Stimulated activated CD8-positive, alpha-beta memory T cell treated with anti-CD3 and anti-CD28 coated beads, Interleukin-15, amount 100 ng/mL, for 1 hour (primary cell): ENCODE measurements at places on chromosomes 1 and 21.

- DNase-seq: no peak
Observed at GRCh38 chr1:240501115-240501514, 110.8 kb downstream of the GREM2 start.

- no peak for DNase-seq
Observed at GRCh38 chr1:54403808-54404261, 2.4 kb downstream of the SSBP3 start.

- no peak for DNase-seq
Observed at GRCh38 chr1:154306151-154306550, 14.7 kb upstream of the AQP10 start.

- no peak for DNase-seq
Observed at GRCh38 chr1:160134791-160135572, 16.4 kb upstream of the ATP1A4 start.

DNA sequence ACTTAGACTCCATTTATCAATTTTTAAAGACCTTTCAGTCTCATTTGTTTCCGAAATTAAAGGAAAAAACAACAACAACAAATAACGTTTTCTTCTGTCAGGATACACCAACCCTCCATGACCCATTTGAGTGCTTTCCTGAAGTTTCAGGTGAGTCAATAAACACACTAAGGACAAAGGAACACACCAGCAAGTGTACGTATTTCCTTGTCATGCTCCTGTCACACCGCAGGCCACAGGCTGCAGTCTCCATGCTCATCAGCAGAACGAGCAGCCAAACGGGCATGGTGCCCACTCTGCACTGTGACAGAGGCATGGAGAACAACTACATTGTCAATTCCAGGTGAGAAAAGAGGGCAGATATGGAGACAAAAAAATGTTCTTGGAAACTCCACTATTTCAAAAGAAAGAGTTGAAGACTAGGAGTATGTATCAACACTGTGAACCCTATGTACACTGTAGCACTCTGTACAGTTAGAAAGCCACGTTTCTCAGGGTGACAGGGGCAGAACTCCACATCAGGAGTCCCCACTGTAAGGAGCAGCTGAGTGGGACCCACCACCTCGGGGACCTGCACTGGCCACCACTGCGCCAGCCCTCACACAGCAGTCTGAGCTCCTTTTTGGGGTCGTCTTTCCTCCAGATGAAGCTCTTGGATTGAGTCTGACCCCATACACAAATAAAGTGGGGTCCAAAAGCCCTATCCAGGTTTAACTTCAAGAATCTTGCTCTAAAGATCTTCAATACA, 2.6 kb downstream of the PTTG1IP start:
- DNase-seq: no peak

DNA sequence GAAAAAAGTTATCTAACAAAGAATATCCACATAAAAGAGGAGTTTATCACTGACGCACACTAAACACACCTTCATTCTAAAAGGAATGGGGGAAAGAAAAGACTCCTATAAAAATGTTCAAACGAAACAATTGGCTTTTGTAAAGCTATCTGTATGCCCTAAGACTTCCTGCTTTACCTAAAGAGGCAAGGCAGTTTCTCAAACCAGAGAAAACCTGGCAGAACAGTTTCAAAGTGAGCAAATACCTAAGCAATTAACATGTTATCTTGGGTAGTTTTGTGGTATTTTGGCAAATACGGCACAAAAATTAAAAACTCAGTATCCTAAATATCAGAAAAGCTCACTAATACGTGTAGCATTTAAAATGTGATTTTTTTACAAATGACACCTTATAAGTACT, 1.9 kb downstream of the PUM1 start:
- no peak for DNase-seq

GRCh38 chr1:70210820-70211219, 5.4 kb upstream of the LRRC40 start:
- no peak for DNase-seq

- DNase-seq: no peak
Observed at GRCh38 chr1:202810193-202810614, 550 bp upstream of the PCAT6 start.

DNA sequence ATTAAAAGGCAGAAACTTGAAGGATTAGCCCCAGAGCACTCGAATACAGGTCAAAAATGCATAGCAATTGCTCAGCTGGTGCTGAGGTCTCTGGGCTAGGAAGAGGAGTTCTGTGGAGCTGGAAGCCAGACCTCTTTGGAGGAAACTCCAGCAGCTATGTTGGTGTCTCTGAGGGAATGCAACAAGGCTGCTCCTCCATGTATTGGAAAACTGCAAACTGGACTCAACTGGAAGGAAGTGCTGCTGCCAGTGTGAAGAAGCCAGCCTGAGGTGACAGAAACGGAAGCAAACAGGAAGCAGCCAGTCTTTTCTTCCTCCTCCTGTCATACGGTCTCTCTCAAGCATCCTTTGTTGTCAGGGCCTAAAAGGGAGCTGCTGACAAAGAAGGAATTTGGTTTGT, 233.4 kb upstream of the FGGY start:
- no peak for DNase-seq

GRCh38 chr1:244112041-244112440, 61.0 kb downstream of the ZBTB18 start:
- no peak for DNase-seq

- DNase-seq: no peak
Observed at GRCh38 chr1:201468501-201468843, 516 bp downstream of the PHLDA3 start.

DNA sequence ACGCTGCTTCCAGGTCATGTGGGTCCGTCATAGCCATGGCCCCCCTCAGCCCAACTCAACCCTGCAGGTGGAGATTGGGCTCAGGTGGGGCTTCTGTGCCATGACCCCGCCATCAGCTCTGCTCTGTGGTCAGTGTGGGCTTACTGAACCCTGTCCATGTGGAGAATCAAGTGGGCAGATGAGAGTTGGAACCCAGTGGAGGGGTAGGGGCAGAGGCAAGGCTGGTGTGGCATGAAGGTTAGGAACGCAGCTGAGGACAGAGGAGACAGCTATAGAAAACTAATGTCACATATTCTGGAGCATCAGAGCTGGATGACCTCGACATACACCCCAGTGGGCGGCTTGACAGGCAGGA, 355.9 kb downstream of the PTPRU start:
- no peak for DNase-seq
